ENCODE measurements at places on chromosomes 12 and 14.
A peak's percentile ranks its signal among the peaks of the same experiment; 100 is the strongest.

GRCh38 chr12:93670104-93670503, 7.1 kb upstream of the CRADD start:
- no peak for DNase-seq

DNA sequence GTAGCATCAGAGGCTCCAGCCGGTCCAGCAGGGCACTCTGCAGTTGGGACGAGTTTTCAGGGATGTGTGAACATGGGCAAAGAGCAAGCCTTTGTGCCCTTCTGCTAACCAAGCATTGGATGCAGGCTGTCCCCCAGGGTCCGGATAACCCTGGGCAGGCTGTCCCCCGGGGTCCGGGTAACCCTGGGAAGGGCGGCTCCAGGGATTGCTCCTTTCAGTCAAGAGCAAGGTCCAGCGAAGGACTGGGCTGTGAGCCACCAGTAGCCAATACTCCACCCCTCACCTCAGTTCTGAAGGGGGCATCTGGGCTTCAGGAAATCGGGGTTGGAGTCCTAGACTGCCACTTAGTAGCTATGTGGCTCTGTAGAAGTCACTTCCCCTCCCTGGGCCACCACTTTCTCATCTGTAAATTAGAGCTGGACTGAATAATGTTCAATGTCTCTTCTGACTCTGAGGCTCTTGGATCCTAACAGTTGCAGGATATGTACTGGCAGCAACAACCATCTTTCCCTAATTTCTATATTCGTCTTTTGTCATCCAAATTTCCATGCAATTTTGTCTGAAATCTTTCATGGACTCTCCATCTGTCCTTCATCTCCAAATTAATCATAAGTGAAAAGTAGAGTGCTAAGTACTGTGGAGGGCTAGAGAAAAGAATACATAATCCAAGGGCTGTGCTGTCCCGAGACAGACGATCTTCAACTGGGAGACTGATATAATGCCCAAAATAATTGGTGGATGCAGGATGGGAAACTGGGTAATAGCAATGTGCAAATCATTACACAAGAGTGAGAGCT, 137.4 kb upstream of the NTF3 start:
- no peak for DNase-seq

GRCh38 chr14:68392393-68393141, 400.3 kb downstream of the ZFP36L1 start:
- peak; percentile 62 for DNase-seq

DNA sequence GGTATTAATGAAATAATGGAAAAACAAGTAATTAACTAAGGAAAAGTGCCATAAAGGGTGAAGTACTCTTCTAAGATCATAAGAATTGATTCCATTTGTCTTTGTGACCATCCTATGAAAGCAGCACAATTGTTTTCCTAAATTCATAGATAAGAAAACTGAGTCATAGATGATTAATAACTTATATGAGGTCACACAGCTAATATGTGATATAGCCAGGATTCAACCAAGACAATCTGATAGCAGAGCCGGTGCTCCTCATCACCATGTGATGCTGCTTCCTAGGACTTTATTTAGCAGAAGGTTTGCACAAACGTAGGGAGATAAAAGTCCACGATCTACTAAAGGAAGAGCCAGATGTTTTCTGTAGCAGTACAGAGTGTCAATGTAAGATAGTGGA, 181.5 kb upstream of the SYT1 start:
- no peak for DNase-seq

- no peak for DNase-seq
These were observed 29.9 kb downstream of the SRRM4 start for GRCh38 chr12:119011231-119011630.

- DNase-seq, result no peak
These were observed 84.1 kb upstream of the RESF1 start for GRCh38 chr12:31874961-31875608.

DNA sequence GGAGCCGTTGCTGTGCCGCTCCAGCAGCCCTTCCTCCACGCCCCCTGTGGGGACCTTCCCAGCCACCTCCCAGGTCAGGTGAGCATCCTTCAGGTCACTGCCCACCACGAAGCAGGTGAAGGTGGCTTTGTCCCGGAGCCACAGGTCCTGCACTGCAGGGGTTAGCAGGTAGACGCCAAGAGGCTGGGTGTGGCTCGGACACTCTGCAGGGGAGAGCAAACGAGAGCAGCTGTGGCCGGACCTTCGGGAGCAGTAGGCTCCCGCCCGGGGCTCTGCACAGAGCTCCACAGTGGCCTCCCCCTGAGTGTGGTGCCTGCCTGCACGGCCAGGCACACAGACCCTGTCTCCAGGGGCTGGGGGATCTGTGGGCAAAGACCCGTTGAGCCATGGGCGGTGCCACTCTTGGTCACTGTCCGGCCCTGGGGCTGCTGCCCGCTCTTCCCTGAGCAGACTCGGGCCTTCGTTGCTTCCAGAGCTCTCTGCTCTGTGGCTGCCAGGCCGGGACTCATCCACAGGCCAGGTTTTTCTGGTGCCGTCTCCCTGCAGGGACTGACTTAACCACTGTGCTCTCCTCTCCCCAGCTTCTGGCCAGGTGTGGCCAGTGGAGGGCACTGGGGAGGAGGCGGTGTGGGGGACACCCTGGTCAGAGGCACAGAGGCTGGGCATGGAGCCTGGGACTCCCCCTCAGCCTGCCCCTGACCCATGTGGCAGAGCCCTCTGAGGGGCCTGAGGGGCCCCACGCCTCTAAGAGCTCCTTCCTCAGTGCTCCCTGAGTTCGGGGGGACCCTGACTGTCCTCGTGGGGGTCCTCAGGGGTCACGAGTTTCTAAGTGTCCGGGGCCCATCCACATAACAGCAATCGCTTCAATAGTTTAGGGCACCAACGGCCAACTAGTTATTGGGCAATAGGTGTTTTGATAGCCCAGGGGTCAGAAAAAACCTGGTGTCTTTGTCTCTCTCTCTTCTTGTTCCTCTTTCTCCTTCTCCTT, 314.9 kb downstream of the TMEM121 start:
- DNase-seq, result no peak

DNA sequence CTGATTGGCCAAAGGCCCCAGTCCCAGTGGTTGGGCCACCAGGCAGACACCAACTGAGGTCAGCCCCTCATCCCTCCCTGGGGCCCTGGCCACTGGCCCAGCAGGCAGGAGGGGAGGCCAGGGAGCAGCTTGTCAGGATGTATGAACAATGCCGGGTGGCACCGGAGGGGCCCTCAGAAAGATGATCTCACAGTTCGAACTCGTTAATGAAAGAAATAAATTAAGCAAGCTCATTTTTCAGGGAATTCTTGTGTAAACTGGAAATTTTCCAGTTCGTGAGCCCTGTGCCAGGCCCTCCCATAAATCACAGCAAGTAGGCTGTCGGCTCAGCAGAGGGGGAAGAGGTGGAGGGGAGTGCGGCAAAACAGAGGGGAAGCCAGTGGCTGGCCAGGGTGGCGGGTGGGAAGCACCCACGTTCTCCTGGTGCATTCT, 177.0 kb upstream of the VASH1 start:
- no peak for DNase-seq

DNA sequence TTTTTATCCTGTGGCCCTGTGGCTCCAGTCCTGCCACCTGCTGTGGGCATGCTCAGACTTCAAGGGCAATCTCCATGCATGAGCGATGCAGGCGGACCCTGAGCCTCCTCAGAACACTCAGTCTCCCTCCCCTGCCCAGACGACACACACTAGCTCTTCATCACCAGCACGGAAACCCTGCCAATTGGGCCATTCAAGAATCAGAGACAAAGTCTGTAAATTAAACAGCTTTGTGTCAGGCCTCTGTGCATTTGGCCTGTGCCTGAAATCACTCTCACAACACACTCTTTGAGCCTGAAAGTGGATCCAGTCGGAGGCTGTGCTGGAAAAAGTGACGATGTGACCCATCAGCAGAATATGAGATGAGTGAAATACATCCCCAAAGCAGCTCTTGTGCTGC, 12.5 kb downstream of the POU6F1 start:
- peak; percentile 61 for DNase-seq

- DNase-seq, result peak; percentile 66
These were observed 512 bp downstream of the POU6F1 start for GRCh38 chr12:51217133-51217967.

DNA sequence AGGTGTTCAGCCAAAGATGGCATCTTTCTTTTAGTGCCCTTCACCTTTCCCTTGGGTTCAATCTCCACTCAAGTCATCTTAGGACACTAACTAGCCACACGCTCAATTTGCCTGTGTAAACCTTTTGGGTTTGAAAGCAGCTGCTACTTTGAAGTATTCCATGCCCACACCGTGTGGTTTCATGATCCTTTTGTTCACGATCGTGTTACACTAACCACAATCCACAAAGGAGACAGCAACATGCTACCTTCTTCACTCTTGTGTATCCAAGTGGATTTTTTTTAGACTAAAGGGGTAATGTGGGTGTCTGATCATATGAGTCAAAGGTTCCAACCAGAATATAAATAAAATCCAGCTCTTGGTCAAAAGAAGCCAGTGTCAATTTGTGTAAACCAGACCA, 122.7 kb upstream of the FAR2 start:
- no peak for DNase-seq

- no peak for DNase-seq
These were observed 27.7 kb upstream of the RNU6-8 start for GRCh38 chr14:32230695-32231280.

DNA sequence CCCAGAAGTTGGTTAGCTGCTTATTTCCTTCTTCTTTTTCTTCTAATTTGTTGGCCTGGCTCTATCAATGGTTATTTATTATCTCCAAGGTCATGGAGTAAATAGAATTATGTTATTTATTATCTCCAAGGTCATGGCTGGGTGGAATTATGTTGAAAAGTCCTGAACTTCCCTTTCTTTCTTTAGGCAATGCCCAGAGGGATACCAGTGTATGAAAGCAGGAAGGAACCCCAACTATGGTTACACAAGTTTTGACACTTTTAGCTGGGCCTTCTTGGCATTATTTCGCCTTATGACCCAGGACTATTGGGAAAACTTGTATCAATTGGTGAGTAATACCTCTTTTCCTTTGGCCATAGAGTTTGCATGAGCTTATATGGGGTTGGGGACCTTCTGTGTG, 111.6 kb downstream of the SCN8A start:
- DNase-seq, result no peak

DNA sequence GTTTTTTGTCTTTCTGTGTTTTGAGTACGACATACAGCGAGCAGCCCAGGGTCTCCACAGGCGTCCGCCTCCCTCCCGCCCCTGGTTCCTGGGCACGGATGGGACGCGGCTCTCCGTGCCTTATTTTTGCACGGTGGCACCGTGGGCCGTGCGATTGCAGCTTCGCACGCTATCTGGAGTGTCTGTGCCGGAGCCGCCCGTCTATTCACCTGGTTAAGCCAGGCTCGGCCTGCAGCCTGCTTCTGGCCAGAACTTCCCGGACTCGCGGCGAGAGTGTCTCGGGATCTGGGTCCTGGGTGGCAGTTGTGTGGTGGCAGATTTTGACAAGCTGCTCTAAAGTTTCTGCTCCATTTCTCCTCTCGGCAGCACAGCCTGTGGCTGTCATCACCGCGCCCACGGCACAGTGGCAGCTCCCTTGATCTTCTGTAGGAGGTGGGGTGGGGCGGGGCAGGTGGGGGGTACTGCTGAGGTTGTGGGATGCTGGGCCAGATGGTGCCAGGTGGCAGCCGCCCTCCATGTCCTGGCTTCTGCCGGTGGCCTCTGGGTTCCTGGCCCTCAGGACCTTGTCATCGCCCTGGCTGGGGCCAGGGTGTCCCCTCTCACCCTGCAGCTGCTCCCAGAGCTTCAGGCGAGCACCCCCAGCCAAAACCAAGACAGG, 2.9 kb downstream of the MMP17 start:
- DNase-seq, result no peak

DNA sequence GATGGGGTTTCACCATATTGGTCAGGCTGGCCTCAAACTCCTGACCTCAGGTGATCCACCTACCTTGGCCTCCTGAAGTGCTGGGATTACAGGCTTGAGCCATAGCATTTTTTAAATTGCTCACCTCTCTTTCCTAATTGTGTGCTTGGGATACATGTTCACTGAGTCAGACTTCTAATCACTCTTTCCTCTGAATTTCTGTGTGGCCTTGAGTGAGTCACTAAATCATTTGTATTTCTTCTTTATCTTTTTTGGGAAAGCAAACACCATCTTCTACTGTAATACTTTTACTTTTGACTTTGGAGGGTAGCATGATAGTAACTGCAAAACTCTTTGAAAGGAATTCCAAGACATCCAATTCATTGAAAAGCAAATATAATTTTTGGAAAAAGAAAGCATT, 60.8 kb downstream of the FLRT2 start:
- DNase-seq, result no peak

- DNase-seq, result no peak
These were observed 97.5 kb downstream of the CRACR2A start for GRCh38 chr12:3655328-3655900.

- DNase-seq, result peak; percentile 58
These were observed 37.1 kb downstream of the CMAS start for GRCh38 chr12:22083167-22083566.

DNA sequence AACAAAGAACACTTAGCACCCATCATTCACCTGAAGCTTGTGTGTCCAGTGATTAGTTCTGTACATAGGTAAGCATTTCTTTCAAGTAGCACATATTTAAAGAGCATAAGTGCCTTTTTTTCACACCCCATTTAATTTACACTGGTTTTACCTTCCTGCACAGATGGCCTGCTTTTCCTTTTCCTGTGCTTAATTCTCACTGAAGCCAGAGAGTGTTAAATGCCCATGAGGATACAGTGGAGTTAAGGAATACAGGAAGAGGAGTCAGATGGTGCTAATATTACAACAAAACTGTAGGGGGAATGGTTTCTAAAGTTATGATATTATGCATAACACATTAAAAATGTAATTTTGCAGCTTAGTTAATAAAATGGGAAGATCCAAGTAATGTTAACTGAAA, 31.0 kb upstream of the SLC38A1 start:
- no peak for DNase-seq

- no peak for DNase-seq
These were observed 4.7 kb downstream of the RARG start for GRCh38 chr12:53227341-53227740.

DNA sequence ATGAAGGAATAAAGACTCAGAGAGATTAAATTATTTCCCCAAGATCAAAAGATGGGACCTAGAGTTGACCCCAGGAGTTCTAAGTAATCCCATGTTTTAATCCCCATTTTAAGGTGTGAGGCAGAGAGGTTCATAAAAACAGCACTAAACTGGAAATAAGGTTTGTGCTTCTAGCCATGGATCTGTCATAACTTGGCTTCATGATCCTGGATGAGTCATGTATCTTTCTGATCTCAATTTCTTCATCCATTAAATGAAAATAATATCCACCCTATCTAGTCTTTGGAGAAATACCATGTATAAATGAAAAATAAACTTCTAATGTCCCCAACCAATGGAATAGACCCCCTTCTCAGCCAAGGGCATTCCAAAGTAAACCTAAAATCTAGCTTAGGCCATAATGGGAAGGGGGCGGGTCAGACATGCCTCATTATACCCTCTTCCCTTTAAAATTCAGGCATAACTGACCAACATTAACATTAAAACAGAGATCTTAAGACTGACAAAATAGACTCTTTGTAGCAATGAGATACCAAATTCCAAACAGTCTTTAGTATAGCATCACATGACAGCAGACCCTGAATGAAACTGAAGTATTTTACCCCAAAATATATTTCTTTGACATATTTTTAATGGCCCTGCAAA, 47.8 kb downstream of the SLC41A2 start:
- DNase-seq, result no peak
